ENCODE measurements at places on chromosomes 13 and 19.
A peak's percentile ranks its signal among the peaks of the same experiment; 100 is the strongest.

GRCh38 chr13:100330662-100331061 lies 241.8 kb downstream of the PCCA start:
- DNase-seq: no peak

DNA sequence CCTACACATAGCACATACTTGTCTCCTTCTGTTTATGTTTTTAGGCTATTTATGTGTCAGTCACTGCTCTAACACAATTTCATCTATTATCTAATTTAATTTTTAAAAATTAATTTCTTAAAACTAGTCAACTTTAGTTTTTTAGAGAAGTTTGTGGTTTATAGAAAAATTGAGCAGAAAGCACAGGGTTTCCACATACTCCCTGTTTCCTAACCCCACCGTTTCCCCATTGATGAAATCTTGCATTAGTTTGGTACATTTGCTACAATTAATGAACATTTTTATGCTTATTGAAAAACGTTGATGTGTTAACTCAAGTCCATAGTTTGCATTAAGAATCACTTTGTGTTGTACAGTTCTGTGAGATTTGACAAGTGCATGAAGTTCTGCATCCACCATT lies 53.5 kb downstream of the TNFSF13B start:
- no peak for DNase-seq

GRCh38 chr19:5073153-5073844 lies 104.4 kb downstream of the KDM4B start:
- DNase-seq: no peak

DNA sequence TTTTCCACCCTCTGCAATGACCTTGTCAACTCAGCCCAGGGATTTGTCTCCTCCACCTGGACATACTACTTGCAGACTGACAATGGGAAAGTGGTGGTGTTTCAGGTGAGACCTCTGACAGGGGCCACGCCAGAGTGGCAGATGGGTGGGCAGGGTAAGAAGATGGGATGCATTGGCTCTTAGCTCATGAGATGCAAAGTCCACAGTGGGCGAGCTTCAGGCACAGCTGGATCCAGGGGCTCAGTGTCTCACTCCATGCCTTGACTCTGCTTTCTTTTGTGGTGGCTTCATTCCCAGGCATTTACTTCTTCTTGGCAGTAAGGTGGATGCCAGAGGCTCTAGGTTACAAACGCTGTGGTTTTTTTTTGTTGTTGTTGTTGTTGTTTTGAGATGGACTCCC lies 3.4 kb downstream of the TMEM59L start:
- DNase-seq: no peak

DNA sequence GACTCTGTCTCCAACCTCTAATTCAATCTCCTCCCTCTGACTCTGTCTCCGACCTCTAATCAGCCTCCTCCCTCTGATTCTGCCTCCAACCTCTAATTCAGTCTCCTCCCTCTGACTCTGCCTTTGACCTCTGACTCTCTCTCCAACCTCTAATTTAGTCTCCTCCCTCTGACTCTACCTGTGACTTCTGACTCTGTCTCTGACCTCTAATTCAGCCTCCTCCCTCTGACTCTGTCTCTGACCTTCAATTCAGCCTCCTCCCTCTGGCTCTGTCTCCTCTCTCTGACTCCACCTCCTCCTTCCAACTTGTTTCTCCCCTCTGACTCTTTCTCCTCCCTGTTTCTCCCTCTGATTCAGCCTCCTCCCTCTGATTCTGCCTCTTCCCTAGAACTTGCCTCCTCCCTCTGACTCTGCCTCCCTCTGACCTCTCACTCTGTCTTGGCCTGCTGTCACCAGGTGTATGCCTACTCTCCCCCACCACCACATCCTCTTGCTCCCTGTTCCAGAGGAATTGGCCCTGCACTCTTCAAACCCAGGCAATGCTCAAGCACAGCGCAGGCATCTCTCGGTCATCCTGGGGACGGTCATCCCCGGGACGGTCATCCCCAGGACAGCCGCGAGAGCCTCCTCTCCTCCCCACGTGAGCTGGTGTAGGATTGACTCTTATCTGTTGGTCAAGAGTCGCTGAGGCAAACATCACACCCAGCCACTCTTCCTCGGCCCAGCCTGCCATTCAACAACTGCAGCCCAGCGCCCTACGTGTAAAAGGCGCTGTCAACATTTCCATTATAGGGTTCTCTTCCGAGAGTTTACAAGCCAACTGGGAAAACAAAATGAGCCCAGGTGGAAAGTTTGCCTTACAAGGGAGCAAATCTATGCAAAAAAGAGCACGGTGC lies 60.2 kb downstream of the ZIC5 start:
- peak; percentile 30 for DNase-seq

- DNase-seq: peak; percentile 66
These were observed 3.9 kb downstream of the TMEM147 start for GRCh38 chr19:35549174-35549788.

- DNase-seq: no peak
These were observed 22.9 kb downstream of the ZNF114 start for GRCh38 chr19:48292798-48293197.

DNA sequence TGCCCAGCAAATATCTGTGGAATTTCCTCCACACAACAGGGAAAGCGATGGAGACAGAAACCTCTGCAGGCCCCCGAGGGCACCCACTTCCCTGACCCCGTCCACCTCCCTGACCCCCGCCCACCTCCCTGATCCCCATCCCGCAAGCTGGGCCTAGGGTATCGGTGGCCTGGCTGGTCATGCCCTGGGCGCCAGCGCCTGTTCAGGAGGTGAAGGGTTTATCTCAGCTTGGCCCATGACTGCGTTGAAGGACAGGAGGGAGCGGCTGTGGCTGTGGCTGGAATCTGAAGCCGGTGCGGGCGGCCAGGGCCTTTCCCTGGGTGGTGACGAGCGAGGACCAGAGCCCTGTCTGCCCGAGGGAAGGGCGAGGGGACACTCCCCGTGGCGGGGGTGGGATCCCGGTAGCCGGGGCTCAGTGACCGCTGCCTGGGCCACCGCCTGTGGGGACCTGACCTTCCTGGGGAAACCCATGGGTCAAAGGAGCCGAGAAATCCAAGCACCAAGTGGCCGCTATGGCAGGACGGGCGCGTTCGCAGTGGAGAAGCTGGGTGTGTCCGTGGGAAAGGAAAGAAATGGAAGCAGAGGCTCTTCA lies 20.7 kb downstream of the GAS6 start:
- DNase-seq: no peak

- DNase-seq: no peak
These were observed 190.9 kb downstream of the COL4A1 start for GRCh38 chr13:110116072-110116487.

DNA sequence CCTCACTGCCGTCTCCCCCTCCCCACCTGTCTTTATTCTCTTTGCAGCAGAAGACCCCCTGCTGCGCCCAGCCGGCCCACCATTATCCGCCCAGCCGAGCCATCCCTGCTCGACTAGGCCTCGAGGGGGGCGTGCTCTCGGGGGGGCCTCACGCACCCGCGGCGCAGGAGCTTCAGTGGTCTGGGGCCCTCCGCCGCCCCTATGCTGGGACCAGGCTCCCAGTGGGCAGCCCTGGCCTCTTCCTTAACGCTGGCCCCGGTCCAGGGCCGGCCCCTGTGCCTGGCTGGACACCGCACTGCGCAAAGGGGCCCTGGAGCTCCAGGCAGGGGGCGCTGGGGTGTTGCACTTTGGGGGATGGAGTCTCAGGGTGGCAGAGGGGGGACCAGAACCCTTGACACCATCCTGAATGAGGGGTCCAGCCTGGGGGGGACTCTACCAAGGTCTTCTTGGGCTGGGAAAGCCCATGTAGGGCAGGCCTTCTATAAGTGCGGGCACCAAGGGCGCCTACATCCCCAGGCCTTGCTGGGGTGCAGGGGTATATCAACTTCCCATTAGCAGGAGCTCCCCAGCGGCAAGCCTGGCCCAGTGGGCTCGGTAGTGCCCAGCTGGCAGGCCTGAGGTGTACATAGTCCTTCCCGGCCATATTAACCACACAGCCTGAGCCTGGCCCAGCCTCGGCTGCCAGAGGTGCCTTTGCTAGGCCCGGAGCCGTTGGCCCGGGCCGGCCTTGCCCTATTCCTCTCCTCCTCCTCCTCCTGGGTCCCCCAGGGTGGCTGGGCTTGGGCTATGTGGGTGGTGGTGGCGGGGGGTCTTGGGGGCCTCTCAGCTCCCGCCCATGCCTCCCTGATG lies 4.9 kb downstream of the TMED1 start:
- no peak for DNase-seq

DNA sequence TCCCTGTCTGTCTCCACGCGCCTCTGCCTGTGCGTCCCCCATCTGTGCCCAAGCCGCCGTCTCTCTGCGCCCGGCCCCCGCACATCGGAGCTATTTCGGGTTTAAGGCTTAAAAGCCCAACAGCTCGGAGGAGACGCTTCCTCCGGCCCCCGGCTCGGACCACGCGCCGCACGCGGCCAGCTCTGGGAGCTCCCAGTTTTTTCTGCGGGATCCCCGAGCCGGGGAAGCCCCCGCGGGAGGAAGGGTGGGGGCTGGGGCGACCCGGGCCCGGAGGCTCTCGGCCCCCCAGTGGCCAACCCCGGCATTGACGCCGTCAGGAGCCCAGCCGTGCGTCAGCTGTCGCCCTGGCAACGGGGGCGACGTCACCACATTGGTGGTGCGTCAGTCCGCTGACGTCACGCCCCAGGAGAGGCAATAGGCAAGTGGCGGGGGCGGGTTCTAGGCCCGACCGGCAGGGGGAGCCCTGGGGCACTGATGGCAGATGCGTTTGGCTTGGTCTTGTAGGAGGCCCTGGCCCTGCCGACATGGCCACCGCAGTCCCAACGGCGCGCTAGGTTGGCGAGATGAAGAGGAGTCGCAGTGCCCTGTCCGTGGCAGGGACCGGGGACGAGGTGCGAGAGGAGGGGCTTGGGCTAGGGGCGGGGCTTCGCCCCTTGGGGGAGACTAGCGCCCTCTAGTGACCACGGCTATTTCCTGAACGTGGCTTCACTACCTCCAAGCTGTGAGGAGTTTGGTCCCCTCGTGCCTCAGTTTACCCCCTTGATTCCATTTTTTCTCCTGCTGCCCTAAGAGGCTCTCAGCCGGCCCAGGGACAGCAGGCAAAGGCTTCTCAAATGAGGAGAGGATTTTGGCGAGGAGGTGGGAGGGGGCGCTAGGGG lies 3.7 kb upstream of the PDE4A start:
- DNase-seq: peak; percentile 42

GRCh38 chr19:48836089-48837017 lies at the start of gene HSD17B14:
HSD17B14 (minus strand) TSS chr19:48836491; CDS start chr19:48836411, 80 bp downstream.
- DNase-seq: no peak

DNA sequence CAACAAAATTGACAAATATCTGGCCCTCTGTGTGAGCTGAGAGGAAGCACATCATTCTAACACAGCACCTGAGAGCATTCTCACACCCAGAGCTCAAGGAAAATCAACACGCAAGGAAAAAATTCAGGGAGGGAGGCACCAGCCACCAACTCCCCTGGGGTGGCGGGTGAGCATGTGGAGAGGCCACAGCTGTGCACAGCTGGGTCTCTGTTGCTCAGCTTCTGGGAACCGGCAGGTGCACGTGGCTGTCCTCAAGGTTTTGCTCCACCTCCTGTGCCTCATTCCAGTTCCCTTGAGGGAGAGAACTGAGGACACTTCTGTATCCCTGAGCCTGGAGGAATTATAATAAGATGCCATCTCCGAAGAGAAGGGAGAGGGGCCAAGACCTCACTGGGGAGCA lies 134.0 kb downstream of the USP12 start:
- DNase-seq: no peak

DNA sequence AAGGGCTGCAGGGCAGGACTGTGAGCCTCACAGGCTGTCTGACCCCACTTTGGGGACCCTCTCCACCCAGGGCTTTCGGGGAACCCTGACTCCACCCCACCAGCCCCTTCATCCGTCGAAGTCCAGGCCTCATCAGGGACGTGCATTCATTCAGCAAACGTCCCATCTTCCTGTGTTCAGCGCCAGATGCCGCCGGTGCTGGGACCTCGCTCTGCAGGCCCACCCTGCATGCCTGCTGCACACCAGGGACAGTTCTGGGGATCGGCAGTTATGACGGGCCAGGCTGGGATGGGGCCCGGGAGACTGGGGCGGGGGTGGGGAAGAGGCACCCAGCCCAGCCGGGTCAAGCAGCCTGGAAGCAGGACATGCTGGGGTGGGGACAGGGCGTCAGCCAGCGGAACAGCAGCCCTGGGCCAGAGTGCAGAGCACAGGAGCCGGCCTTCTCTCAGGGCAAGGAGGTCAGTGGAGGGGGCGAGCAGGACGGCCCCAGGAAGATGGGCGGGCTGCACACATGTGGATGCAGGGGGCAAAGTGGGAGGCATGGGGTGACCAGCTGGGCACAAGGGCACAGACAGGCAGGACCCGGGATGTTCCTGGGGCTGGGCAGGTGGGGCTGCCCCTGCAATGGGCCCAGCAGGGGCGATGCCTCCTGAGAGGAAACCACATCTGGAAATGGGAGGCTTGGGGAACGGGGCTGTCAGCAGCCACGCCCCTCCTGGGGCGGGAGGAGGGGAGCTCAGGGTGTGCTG lies 5.1 kb downstream of the GAMT start:
- DNase-seq: no peak

DNA sequence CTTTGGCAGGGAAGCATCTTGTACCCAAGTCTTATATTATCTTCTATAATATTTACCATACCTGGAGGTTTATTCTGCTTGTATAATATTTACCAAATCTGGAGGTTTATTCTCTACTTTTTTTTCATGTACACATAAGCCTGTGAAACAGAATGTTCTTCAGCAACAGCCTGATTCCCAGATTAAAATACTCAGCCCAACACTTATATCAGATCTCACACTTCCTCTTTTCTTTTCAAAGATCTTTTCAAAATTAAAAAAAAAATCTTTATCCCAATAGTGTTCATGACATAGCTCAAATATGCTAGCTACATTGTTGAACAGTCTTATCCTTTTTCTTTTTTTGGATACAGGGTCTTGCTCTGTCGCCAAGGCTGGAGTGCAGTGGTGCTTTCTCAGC lies 300.7 kb downstream of the LMO7 start:
- DNase-seq: no peak

DNA sequence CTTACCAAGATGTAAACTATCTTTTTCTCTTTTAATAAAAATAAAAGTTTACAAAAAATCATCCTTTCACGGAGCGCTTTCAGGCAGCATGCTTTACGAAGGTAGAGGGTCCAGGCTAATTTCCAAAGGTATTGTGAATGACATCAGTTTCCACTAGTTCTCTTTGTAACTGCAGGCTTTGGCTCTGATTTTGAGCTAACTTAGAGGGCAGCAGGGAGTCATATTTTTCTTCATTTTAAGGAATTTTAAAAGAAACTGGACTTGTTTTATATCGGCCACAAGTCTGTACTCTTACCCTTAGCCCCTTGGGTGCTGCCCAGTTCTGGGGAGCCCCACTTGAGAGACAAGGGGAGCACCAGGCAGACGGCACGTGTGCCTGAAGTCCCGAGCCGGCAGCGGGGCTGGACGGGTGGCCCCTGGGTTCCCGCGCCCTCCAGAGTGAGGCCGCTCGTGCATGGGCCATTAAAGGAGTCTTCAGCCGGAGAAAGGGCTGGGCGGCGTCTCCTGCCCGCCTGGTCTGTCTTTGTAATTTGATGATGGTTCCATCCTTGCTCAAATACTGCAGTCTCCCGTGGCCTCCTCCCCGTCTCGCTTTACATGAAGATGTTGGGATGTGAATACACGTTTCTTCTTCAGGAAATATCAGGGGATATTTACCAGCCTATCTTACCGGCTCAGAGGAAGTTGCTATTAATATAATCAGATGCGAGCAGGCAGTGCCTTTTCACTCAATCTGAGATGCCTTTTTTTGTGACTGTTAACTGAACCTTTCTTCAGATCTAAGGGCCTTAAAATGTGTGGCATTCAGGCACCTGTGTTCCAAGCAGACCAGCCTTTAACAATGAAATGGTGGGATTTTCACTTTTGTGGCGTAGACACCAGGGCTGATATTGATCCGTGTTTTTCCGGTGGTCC lies 67.4 kb downstream of the GGACT start:
- no peak for DNase-seq

GRCh38 chr13:42807241-42807640 lies 25.9 kb downstream of the FAM216B start:
- DNase-seq: no peak

- DNase-seq: no peak
These were observed 34.1 kb upstream of the KLF12 start for GRCh38 chr13:74168263-74168675.
